ENCODE measurements at places on chromosomes 2 and 18.

- DNase-seq, result no peak
Observed at GRCh38 chr2:208255557-208256106, 761 bp upstream of the IDH1 start.

DNA sequence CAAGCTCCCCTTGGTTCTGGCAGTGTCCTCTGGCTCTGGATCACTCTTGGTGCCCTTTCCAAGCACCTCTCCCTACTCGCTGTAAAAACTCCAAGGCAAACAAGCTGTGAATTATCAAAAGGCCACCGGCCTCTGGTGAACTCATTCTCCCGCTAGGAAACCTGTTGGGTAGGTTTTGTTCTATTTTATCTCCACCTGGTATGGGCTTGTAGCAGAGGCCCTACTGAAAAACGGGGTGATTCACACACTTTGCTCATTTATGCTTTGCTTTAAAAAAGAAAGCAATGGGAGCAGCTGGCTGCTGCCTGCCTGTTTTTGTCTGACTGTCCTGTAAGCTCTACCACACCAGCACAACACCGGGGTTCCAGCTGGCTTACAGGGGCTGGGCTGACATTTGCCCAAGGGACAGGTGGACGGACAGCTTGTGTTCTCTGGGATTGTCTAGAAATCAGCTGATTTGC is 56.8 kb downstream of the SH3BP4 start:
- no peak for DNase-seq

DNA sequence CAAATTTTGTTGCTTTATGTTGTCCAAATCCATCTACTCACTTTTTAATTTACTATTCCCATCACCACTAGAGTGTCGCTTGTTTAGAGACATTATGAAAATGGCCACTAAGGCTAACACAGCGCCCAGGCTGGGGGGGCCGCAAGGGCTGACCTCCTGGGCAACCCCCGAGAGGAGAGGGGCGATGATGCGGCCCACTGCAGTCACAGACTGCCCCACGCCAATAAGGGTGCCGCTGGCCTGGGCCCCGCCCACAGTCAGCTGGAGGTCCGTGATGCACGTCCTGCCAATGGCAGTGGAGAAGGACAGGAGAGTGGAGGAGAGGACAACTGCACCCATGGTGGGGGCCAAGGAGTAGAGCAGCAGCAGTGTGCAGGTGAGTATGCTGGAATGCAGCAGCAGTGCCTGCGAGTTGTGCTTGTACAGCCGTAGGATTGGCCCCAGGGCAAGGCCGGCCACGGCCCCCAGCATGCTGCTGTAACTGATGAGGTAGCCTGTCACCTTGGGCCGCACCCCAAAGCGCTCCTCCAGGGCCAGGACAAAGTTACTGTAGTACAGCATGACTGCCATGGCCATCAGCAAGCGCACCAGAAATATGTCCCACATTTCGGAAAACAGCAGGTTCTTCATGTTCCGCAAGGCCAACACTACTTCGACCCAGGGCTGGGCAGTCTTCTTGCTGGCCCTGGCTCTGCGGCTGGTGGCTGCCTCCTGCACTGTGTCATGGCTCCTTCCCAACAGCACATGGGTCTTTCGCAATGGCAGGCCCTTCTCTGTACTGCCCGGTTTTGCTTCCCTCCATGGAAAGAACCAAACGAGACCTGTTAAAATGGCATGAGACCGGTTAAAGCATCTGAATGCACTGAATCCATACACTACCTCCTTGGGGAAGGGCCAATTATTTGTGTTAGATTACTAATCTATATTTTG is 43.2 kb upstream of the TMEM182 start:
- DNase-seq, result no peak

GRCh38 chr2:63432373-63432772 is 155.9 kb downstream of the WDPCP start:
- DNase-seq, result no peak

GRCh38 chr2:20111311-20112131 is 60.1 kb upstream of the LAPTM4A start:
- no peak for DNase-seq

- no peak for DNase-seq
Observed at GRCh38 chr2:219803294-219803693, 175.9 kb downstream of the SLC4A3 start.

- DNase-seq, result no peak
Observed at GRCh38 chr2:20781656-20782265, 41.1 kb downstream of the LDAH start.

DNA sequence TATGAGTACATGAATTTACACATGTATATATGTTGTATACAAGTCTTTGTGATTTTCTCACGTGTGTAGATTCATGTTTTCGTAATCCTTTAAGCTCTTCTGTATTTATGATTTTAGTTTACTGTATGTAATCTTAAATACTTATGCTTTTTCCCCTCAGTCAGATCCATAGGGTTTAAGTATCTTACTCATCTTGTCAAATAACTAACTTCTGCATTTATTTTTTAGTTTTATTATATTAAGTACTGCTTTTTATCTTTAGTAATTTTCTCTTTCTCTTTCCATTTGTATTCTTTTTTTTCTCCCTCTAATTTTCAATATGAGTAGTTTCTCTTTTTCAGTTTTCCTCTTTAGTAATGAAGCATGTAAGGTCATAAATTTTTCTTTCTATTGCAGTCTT is 179.4 kb downstream of the LCLAT1 start:
- DNase-seq, result no peak

DNA sequence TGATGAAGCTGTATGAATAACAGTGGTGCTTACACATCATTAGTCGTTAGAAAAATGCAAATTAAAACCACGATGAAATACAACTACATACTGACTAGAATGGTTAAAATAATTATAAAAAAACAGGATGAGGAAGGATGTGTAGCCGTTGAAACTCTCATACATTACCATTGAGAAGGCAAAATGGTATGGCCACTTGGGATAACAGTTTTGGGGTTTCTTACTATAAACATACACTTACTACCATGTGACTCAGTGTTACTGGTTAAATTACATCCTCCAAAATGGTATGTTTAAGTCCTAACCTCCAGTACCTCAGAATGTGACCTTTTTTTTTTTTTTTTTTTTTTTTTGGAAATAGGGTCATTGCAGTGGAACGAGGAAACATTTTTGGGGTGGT is 58.4 kb downstream of the UBE2E3 start:
- DNase-seq, result no peak

GRCh38 chr2:210860276-210860675 is 303.9 kb downstream of the CPS1 start:
- no peak for DNase-seq

- DNase-seq, result no peak
Observed at GRCh38 chr18:62812876-62813275, 97.5 kb downstream of the PHLPP1 start.

DNA sequence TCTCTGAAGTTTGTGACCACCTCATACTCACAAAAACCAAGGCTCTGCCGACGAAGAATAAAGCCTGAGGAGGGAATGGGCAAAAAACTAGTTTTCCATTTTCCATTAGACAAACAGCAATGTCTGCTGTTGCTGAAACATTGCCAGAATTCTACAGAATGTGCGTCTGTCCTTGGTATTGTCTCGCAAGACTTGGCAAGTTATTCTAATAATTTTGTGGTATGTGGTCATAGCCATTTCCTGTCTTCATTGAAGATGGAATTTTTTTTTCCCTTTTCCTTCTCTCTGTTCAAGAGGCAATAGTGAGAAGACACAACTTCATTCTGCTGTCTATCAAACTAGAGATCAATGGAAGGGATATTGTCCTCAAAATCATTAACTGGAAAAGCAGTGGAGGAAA is 296.1 kb downstream of the RND3 start:
- no peak for DNase-seq

GRCh38 chr18:73924836-73925235 is 222.8 kb downstream of the FBXO15 start:
- no peak for DNase-seq

DNA sequence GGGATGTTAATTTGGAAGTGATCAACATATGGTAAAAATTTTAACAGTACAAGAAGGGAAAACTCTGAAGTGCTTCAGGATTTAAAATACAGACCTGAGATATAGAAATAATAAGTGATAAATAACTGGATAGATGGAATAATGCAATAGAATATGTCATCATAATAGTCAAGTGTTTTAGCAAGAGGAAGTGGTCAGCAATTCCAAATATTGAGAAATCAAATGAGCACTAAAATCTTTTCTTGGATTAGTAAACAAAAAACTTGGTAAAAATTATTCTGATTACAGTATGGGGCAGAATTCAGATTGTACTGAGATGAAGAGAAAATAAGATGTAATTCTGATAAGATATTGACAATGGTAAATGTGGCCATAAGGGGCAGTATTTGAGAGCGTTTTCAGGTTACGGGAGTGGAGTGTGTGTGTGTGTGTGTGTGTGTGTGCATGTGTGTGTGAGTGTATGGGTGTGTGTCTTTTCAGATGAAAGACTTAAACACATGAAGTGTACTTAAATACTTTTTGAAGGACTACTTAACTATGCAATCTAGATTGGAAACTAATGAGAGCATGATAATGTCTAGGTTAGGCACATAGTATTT is 217.9 kb upstream of the ITGA4 start:
- DNase-seq, result no peak

DNA sequence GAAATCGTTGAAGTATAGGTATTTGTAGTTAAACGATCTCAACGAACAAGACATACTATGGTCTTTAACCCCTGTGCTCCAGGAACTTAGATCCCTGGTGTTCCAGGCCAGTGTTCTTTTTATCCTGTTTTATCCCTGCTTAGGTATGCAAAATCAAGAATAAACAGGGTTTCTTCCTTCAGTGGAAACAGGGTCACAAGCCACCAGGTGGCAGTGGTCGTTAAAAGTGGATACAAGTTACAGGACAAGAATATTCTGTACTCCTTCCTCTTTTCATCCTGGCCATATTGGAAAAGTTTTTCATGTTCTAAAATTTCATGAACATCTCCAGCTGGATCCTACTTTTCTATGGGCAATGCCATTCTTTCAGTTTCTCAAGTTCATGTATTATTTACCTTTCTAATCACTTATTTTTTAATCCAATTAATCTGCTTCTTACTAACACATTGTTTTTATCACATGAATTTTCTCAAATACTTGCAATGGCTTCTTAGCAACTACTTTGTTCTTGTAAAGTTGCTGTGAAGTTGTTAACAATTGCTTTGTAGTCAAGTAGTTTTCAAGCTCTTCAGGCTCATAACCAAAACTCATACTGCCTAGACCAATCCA is 16.4 kb upstream of the HNMT start:
- DNase-seq, result no peak

DNA sequence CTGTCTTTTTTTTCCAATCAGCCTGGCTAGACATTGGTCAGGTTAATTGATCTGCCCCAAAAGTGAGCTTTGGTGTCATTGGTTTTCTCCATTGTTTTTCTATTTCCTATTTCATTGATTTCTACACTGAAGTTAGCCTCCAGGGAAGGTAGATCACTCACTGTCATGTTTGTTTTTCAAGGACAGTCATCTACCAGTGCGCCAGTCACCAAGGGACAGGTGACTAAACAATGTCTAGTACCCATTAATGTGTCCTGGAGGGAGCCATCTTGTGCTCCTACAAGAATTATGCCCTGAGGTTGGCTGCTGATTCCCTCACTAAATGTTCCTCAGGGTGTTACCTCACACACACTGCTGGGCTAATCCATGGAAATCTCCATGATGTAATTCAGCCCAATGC is 17.6 kb upstream of the USP40 start:
- no peak for DNase-seq

- no peak for DNase-seq
Observed at GRCh38 chr2:6860296-6860695, 5.4 kb downstream of the CMPK2 start.

DNA sequence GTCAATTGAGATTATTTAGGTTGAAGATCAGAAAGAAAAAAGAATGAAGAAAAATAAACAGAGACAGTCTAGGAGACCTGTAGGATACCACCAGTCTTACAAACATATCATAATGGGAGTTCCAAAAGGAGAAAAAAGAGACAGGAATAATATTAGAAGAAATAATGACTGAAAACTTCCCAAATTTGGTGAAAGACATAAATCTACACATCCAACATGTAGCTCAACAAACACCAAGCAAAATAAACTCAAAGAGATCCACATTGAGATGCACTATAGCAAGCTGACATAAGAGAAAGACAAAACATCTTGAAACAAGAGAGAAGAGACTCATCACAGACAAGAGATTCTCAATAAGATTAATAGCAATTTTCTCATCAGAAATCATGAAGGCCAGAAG is 274.0 kb downstream of the TFCP2L1 start:
- no peak for DNase-seq

- no peak for DNase-seq
Observed at GRCh38 chr2:150133623-150134022, 353.8 kb downstream of the RND3 start.

GRCh38 chr2:26099933-26100332 is 66.0 kb downstream of the RAB10 start:
- no peak for DNase-seq

DNA sequence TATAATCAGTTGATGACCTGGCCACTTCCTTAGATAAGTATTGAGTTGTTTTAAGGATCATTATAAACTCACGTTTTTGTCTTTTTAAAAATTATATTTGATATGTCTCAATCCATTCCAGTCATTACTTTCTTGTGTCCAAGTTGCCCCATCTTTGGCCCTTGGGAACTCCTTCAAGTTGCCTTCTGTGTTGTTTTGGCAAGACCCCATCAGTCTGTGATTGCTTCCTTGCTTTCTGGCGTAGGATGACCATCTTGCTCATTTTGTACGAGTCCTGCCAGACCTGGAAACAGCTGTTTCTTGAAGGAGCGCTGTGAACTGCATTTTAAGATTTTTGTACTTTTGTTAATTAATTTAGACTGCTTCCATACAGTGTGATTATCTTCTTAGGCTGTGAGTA is 68.9 kb upstream of the ITM2C start:
- DNase-seq, result no peak

- no peak for DNase-seq
Observed at GRCh38 chr2:230227216-230227615, 1.7 kb downstream of the SP140 start.
